ENCODE measurements at places on chromosomes 5 and 9. TPM values are rescaled to one million over a fixed set of nuclear protein-coding genes. Genes with fewer than 3 reads are reported as not detected.

The BSPRY gene
- total RNA-seq: 1.8 TPM

The HTR4 gene
- total RNA-seq: not detected

The SLC6A7 gene
- total RNA-seq: not detected

DNA sequence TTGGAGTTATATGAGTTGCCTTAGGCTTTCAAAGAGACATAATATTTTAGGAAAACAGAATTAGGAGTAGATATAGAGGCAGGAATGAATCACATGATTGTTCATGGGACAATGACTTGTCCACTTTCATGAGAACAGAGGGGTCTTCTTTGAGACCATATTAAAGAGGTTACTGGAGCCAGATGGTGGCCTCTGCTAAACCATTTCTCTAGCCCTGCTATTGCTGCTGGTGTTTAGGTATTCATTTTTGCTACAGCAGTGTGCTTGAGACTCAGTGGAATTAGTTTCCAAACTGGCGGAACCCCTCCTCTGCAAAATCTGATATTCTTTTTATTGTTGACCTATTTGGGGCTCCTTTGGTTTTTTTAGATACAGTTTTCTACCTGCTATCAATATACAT, 31.3 kb downstream of the GRAMD2B start:
- DNase-seq: no peak

GRCh38 chr9:92669527-92669889, 423 bp downstream of the IPPK start:
- DNase-seq: no peak

DNA sequence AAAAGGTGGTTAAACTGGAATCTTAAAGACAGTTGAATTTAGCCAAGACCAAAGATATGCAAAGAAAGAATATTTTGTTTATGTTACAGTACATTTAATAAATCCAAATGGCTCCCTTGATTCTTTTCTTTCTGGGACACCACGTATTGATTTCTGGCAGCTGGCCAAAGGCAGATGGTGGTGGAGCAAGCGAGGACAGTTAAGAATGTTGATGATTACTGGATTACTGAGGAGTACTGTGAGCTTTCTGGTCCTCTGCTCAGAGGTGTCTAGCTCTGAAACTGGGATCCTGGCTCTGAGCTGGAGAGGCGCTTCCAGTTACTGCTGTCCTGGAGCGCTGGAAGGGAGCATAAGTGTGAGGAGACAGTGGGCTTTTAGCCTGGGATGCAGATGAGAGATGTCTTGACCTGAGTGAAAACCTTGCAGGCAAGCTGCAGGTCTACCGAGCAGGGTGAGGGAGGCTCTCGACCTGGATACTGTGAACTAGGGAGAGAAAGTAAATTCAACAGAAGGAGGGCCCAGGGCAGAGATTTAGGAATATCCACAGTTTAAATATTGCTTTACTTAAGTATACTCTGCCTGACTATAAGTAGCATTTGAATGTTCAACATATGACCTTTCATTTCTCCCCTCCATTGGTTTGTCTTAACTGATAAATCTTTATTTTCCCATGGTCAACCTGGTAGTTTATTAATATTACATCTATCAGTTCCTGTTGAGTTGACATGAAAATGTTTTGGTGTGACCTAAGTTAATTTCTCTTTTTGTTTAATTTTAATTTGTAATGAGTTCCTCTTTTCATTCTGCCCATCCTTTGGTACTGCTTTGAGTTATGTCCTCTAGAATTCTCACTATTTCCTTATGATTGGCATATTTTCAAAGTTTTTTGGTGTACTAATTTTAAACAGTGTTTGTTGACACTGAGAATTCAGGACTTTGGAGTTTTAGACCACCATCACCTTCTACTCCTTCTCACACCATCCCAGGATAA, 3.7 kb downstream of the SYK start:
- DNase-seq: no peak

DNA sequence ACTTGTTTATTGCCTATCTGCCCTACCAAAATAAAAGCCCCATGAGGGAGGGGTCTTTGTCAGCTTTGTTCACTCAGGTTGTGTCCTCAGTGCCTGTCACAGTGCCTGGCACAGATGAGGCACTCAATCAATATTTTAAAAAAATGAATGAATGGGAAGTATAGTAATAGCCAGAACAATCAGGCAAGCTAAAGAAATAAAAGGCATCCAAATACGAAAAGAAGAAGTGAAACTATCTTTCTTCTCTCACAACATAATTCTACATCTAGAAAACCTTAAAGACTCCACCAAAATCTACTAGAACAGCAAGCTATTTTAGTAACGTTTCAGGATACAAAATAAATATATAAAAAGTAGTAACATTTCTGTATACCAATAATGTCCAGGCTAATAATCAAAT, 37.8 kb upstream of the C5orf63 start:
- DNase-seq: no peak

DNA sequence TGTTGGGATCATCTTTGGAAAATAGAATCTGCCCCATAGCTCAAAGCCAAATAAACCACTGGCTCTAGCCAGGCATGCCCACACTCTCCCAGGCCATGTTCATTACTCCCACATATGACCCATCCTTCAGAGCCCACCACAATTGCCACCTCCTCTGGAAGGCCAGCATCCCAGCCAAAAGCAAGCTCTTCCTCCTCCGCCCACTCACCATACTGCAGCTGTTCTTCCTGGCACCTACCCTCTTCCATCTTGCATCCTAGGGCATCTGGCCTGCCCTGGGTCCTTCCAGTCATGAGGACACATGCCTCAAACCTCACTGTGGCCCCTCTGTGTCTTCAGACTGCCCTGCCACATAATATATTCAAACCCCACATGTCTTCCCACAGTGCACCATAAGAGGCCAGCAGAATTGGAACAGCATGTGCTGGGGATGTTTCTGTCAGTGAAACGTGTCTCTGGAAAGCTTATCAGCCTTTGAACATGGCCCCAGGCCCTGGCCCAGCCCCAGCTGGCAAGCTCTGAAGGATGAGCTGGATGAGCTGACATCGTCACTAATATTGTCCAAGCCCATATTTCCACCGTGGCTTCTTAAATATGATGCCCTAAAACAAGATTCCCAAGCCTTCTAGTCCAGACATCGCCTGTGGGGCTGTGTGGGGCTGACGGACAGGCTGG, 230.8 kb downstream of the AGTPBP1 start:
- no peak for DNase-seq

- DNase-seq: no peak
Measured at GRCh38 chr9:37966412-37967013, 62.6 kb upstream of the SLC25A51 start.

DNA sequence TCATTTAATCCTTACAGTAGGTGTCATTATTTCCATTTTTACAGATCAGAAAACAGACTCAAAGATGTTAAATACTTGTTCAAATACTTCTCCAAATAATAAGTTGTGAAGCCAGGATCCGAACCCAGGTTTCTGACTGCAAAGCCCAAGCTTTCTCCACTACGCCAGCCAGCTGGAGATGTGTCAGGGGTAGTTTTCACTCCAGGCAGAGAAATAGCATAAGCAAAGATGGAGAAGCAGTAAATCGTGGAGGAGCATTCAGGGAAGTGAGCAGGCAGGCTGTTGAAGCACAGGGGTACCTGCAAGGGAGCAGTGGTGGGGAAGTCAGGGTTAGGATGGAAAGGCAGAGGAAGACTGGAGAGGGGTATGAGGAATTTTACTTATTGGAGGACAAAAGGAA, 2.9 kb downstream of the TLN1 start:
- DNase-seq: no peak

GRCh38 chr5:10331341-10331796, 22.1 kb upstream of the MARCHF6 start:
- DNase-seq: no peak

DNA sequence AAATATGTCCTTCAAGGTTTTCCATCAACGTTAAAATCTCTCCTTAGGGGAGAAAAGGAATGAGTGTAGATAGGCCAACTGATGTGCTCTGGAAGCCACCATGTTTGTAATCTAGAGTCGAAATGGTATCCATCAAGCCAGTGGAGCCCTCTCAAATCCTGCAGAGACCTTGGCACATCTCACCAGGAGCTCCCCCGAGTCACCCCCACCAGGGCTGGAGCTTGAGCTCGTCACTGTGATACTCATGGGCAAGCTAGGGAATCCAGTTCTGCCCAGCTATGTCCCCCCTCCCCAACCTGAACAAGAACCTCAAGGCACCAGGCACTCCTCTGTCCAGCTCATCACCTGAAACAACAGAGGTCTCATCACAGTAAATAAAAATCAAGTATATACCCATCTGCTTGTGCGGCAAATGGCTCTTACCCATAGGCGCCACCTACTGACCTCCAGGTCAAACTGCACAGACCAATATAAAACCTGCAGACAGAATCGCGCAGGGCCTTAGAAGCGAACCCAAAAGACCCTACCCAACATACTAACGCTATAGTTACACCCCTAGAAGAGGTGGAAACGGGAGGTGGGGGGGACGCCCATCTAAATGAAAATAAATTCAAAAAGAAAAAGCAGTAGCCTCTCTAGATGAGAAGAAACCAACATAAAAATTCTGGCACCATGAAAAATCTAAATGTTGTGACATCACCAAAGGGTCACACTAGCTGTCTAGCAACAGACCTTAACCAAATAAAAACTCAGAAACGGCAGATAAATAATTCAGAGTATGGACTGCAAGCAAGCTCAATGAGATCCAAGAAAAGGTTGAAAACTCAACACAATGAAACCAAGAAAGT, 75.0 kb downstream of the TTC39B start:
- no peak for DNase-seq

GRCh38 chr9:134044944-134045343, 19.7 kb downstream of the BRD3OS start:
- no peak for DNase-seq

Measured in CD8-positive, alpha-beta memory T cell (primary cell).